ENCODE measurements at places on chromosomes 2 and 18.

DNA sequence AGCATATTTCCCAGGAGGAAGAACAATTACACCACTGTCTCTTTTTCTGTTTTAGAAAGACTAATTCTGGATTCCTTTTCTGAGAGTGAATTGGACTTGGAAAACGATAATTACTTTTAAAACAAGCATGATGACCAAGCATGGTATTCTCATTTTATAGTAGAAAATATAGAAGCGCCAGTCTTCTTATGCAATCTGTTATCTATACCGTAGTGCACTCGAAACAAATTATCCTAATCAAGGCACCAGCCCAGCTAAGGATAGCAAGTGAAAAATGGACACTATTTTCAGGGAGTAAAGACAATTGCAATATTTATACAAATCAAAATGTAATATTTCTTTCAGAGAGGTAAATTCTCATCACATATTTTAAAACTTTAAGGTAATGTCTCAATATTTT lies 892.1 kb upstream of the POU3F3 start:
- DNase-seq, result no peak

DNA sequence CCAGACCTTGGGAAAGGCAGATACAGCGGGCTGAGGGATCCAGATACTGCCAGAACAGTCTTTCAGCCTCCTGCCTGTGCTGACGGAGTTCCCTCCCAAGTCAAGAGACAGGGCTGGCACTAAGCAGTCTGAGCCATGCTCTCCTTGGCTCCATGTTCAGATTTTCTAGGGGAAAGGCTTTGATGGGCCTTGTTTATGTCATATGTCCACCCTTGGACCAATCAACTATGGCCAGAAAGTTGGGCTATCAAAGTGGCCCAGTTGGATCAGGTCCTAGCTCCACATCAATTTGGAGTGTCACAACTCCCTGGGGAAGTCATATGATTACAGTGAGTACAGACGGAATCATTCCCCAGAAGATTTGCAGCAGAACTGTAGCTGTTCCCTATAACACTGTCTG lies 152.0 kb downstream of the GREB1L start:
- no peak for DNase-seq

- no peak for DNase-seq
These were observed 80.6 kb downstream of the HS6ST1 start for GRCh38 chr2:128237911-128238697.

DNA sequence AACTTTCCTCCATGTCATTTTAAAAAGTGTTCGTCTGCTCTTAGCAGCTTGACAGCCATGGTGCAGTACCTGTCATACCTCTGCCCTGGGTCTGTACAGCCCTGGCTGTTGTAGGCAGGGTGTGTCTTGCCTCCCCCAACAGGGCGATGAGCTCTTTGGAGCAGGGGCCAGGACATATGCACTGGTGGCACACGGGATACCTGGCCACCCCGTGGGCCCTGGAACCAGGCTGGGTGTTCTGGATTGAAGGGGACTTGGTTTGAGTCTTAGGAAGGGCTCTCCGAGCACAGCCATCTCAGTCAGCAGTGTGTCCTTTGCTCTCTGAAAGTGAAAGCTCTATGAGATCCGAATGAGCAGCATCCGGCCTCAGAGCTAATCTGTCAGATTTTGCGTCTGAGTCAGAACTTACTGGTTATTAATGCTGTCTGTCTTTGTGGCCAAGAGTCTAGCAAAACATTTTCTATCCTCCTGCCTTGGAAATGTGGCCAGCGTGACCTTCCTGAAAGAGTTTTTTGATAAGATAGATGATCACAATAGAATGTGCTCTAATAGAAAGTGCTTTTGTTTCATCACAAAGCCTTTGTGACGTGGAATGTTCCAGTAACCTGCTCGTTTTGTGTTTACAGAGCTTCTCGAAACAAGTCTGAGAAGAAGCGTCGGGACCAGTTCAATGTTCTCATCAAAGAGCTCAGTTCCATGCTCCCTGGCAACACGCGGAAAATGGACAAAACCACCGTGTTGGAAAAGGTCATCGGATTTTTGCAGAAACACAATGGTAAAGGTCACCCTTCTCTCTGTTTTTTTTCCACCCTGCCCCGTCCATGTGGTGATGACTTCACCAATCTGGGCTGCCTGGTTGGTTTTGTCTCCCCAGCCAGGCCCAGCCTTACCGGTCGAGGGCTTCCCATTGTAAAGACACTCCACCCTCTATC lies 77.3 kb upstream of the RPL31 start:
- no peak for DNase-seq

DNA sequence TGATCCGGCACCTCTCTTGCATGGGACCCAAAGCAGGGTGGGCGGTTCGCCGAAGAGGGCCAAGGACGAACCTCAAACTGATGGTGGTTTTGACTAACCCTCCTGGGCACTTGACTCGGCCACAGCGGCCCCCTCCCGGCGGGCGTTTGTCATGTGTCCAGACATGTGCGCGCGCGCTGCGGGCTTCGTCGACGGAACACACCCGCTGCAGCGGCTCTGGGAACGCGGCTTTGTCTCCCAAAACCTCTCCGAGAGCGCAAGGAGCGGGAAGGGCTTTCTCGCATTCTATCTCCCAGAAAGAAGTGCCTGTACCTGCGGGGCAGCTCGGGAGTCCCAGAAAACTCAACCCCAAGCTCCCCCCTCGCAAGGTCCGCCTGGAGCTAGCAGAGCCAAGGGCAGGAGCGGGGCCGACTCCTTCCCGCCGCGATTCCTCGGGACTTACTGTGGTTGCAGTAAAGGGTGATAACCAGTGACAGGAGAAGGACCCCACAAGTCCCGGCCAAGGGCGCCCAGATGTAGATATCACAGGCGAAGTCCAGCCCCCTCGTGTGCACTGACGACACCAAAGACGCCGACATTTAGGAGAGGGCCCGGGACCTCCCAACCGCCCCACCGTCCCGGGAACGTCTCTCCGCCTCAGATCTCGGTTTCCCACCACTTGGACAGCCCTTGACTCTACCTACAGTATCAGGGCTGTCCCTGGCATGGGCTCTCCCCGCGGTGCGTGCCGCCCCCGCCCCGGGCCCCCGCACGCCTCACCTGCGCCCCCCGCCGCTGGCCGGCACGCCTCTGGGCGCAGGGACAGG lies 1.6 kb downstream of the CD8A start:
- DNase-seq, result peak; percentile 52

DNA sequence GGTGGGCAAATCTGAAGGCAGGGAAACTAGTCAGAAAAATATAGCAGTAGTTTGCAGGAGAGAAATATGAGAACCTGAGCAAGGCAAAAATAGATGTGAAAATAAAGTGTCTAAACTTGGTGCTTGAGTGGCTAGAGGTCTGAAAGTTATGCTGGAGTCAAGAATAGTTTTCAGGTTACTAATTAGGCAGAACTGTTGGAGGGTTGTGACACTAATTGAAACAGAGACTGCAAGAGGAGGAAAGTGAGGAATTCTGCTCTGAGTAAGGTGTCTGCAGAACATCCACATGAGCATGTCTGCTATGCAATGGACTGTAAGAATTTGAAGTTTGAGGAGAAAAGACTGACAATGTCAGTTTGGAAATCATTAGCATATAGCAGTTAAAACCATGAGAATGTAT lies 444.0 kb upstream of the LRRTM1 start:
- no peak for DNase-seq

GRCh38 chr18:32289483-32290075 lies 99.7 kb downstream of the MEP1B start:
- peak; percentile 78 for DNase-seq

DNA sequence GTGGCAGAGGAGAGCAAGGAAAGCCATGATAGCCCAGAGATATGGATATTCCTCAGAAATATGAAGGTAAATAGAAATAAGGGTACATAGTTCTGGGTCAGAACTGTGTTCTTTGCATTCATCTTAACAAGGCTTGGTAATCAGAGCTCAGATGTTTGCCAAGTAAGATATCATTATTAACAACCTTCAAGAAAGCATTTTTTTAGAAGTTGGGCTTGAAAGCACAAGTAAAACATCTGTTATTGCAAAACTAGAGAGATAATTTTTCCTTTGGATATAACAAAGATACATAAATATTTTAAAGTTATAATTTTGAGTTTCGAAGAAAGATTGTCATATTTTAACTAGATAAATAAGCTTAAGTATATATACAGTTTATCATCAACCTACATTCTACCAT lies 171.4 kb downstream of the ZNF804A start:
- no peak for DNase-seq

DNA sequence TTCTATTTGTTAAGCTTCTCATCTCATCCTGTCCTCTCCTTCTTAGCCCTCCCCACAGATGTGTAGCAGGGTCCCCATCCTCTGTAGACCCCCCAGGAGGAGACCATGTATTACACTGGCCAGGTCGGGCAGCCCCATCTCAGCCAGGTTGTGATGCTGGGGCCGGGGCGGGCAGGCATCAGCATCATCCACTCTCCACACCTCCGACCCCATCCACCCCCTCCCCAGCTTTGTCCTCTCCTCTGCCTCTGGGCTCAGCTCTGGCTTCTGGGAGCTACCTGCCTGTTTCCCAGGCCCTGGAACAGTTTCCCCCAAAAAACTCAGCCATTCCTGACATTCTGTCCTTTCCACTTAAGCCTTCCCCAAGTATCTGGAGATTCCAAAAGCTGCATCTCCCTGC lies 49.2 kb downstream of the GBX2 start:
- DNase-seq, result no peak

DNA sequence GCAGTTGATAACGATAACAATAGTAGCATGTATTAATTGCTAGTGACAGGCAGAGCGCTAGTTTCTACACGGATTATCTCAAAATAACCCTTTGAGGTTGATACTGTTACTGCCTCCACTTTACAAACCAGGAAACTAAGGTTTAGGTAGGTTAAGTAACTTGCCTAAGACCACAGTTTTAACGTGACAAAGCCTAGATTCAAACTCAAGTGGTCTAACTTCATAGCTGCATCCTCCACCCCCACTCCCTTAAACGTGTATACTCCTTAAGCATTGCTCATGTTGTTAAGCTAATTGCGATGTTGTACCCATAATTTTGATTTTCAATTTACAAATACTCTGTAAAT lies 1.2 kb downstream of the ME2 start:
- no peak for DNase-seq

- no peak for DNase-seq
These were observed 79.9 kb downstream of the ANTXR1 start for GRCh38 chr2:69092857-69093256.

DNA sequence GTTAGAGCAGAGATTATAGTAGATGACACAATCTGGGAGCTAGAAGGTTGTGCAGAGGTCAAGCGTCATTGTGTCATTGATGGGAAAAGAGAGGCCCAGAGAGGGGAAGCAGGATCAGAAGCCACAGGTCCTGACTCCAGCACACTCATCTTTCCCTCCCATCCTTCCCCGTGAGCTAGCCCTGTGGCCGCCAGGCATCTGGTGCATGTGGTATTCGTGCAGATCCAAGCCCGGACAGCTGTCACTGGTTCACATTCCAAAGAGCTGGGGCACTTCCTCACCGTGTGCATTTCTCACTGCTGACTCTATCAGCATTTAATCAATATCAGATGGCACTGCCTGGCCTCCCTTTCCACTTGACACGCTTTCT lies 94.1 kb upstream of the THOC1 start:
- peak; percentile 66 for DNase-seq

DNA sequence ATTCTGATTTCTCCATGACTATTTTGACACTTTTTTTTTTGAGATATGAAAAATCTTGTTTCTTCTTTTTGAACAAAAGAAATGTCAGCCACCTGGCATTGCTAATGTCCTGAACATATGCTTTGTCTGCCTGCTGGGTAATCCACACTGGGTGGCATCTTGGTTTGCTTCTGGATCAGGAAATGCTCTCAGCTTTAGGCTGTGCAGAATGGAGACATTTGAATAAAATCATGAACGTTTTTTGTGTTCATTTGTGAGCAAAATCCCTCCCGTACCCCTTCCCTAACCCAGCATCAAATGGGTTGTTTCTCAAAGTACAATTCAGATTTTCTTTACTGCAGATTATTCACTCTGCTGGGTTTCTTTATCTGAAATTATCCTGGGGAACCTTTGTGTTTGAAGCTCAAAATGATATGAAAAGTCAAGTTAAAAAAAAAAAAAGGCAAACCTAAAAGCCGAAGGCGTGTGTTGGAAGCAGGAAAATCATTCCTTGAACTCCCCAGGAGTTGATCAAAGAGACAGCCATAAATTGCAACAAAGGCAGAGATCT lies 53.4 kb upstream of the KLF7 start:
- DNase-seq, result peak; percentile 67

GRCh38 chr2:75614162-75614651 lies 32.4 kb upstream of the MRPL19 start:
- no peak for DNase-seq

DNA sequence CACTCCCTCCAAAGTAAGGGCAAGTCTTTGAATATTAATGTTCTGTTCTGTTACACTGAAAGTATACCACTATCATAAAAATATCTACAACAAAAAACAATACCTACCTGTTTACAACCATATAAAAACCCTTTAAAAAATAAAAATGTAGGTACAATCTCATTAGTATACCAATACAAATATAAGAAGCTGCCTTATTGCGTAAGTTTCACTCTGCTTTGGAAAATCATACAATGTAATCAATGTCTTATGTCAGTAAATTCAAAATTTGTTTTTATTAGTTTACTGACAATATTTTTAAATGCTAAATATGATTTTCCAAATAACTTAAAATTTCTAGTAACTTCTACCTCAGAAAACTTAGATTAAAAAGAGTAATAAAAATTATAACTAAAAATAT lies 72.8 kb downstream of the RAPH1 start:
- no peak for DNase-seq

Measured in NCI-H524 (cell line).